ENCODE measurements at places on chromosomes 13 and 19.

DNA sequence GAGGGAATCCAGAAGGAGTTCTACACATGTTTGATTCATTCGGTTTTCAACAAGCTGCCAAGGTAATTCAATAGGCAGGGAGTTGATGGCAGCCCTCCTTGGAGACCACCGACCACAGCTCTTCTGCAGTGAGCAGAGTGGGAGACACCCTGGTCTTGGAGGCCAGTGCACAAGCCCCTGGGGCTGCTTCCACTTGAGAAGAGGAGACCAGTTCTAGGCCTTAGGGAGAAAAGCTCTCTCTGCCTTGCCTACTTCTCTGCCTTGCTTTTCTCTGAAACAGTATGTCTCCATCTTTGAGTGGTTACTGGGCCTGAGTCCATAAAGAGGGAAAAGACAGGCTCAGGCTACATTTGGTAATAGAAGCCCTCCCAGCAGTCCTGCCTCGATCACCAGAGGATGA lies 671.9 kb downstream of the UQCRFS1 start:
- no peak for DNase-seq

GRCh38 chr19:7202888-7203287 lies 91.3 kb downstream of the INSR start:
- DNase-seq = no peak

DNA sequence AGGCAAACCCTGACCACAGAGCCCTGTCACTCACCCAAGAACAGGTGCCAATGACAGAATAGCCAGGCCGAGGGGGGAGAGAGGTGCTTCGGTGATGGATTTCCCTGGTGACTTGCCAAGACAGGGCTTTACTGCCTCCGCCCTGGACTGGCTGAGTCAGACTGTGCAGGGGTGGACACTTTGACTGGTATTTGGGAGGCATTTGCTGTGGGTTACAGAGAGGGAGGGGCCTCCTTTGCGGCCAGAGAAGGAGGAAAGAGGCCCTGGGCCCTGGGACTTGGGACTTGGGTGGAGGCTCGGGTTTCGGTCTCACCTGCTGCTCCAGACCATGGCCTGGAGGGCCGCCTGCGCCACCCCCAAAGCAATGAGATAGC lies 4.6 kb upstream of the EPS8L1 start:
- no peak for DNase-seq

GRCh38 chr13:48580896-48581295 lies 48.0 kb upstream of the RCBTB2 start:
- DNase-seq = no peak

DNA sequence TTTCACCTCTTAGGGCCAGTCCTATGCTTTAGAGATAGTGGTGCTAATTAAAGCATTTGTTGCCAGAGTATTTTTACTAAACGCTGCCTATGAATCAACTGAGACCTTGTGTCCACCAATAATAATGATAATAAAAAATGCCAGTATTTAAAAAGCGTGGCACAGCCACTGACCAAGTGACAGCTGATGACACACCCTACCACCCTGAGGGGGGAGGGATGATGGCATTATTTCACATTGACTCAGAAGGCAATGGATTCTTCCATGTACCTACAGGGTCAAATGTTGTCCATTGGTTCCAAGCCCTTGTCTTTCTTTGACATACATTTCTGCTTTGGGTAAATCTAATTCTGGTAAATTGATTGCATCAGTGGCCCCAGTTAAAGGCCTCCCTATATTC lies 384.4 kb downstream of the DLEU7 start:
- DNase-seq = no peak
